NCI-H187 (cell line): ENCODE measurements at places on chromosomes 12 and 14.

DNA sequence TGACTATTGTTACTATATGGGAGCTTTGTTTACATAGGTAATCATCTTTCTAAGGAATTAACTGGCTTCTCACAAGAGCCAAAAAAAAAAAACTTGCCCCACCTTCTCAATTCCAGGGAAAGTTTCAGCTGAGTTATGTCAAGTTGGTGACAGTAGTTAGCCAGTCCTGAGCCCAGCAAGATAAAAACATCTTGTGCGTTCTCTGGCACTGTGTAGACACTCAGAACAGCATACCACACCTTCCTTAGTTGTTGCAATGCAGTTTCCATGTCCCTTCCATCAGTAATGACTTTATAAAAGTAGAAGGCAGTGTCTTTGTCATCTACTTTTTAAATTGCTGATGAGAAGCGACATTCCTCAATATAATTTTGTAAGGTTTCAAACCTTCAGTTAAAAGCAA, 50.2 kb downstream of the PTPN21 start:
- no peak for DNase-seq

GRCh38 chr12:92077530-92077929, 68.1 kb downstream of the BTG1 start:
- no peak for DNase-seq

DNA sequence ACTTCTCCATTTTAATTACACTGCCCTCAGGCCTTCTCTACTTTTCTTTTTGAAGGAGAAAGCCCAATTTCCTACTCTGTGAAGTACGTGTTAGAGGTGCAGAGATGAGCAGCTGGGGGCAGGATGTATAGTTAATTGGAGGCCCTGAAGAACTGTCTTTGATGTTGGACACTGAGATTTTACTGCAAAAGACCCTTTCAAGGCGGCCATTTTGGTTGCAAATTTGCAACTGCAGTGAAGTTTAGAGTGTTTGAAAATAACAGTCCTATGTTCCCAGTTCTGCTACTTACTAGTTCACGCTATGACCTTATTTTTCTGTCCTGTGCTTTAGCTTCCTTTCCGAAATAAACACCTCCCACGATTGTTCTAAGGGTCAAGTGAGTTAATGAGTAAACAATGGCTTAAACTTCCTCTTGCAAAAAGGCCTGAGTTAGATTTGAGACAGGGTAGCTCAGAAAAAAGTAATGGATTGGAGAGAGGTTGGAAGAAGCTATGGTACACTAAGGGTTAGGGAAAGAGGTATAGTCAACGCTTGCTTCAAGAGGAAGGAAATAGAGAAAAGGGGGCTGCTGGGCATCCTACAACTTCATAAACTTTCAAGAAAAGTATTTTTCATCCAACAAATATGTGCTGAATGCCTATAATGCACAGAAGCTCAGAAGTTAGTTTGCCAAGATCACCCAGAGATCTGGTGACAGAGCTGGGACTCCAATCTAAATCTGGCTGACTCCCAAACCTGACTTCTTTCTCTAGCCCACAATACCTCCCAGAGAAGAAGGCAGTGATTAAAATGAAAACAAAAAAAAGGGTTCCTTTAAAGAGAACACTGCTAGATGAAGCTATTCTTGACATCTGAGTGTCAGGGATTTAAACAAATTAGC, 26.4 kb upstream of the DICER1 start:
- no peak for DNase-seq

DNA sequence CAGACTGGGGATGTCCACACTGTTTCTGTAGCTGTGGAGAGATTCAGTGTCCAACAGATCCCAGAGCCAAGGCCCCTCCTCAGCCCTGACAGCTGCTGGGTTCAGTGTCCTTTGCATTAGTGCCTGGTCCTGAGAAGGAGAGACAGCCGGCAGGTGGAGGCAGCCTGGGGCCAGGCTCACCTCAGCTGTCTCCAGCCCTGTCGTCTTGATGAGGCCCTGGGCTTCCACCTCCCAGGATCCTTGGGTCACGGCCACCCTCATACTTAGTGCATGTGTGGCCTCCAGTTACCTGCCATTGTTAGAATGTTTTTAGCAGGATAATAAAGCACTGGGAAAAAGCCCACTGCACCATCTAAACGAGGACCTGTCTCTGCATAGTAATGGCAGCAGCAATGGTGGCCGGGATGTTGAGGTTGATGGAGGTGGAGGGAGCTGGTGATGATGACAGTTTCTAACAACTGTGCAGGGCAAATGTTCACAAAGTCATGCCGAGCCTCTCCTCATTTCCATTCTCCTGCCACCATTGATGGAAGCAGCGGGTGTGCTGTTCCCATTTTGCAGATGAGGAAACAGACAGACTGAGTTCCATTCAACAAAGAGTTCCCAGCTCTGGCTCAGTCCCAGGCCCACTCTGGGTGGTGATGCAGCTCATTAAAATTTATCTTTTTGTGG, 17.7 kb downstream of the ASB2 start:
- no peak for DNase-seq

GRCh38 chr12:128803788-128804187, 20.0 kb downstream of the SLC15A4 start:
- no peak for DNase-seq

- DNase-seq = no peak
These were observed 45.5 kb downstream of the NUAK1 start for GRCh38 chr12:106093246-106093645.

- no peak for DNase-seq
These were observed 59.4 kb upstream of the VSX2 start for GRCh38 chr14:74179856-74180255.

GRCh38 chr12:128969480-128970055, 116.3 kb downstream of the GLT1D1 start:
- DNase-seq = peak; percentile 98
